PC-3 (cell line): ENCODE measurements at places on chromosomes 6 and 20. TPM values are rescaled to one million over a fixed set of nuclear protein-coding genes. Genes with fewer than 3 reads are reported as not detected.

Gene TREM1
- total RNA-seq, result 0.98 TPM in 1 of 2 replicates, not detected in the other

- peak; percentile 3 for DNase-seq
- no peaks in the 10 kb centered on the region for H3K36me3 ChIP-seq
- no peaks in the 10 kb centered on the region for H3K4me1 ChIP-seq
- H3K4me3 ChIP-seq, result no peak overlapping the region
Observed at GRCh38 chr6:29537714-29538403, 21.7 kb downstream of the UBD start.

DNA sequence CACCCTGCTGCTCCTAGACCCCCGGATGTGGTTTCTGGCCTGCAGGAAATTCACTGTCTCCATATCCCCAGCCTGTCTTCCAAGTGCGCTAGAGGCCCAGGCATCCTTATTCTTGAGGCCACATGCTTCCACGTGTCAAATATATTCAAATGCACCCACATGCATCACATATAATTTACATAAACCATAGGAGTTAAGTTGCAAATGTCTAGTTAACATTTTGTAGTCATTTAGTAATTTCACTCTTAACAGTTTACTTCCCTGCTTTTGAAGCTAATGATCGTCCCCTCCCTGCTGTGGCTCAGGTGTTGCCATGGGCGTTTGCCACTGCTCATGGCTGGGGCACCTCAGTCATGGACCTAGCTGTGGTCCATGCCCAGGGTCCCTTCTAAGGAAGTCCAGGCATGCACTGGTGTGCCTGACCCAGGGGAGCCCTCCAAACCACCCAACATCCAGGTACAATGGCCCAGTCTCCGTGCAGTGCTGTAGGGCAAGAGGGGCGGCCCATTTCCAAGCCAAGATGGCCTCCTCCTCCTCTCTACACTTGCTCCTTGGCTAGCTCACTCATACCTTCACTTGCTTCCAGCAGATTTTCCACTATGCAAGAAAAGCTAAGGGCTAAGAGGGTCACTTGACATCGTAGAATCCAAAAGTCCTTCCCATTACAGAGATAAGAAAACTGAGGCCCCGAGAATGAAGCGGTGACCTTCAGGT lies 42.4 kb downstream of the FGD2 start:
- no peak for DNase-seq
- H3K36me3 ChIP-seq, result no peaks in the 10 kb centered on the region
- no peak overlapping the region for H3K27ac ChIP-seq

GRCh38 chr6:40299681-40300080 lies 287.5 kb downstream of the LRFN2 start:
- H3K36me3 ChIP-seq, result no peaks in the 10 kb centered on the region
- no peaks in the 10 kb centered on the region for H3K4me1 ChIP-seq
- no peak overlapping the region for H3K27ac ChIP-seq
- H3K27me3 ChIP-seq, result no peaks in the 10 kb centered on the region
